Pancreas (tissue), 10 donors: ENCODE measurements at places on chromosomes 16 and 17.
A peak's percentile ranks its signal among the peaks of the same experiment; 100 is the strongest.

GRCh38 chr17:49548051-49548505, 27.6 kb upstream of the NXPH3 start:
- no peak for DNase-seq

- DNase-seq: no peak
These were observed 6.3 kb upstream of the XPO6 start for GRCh38 chr16:28218109-28218508.

GRCh38 chr16:54066451-54067105, 220.0 kb downstream of the IRX3 start:
- no peak for DNase-seq

DNA sequence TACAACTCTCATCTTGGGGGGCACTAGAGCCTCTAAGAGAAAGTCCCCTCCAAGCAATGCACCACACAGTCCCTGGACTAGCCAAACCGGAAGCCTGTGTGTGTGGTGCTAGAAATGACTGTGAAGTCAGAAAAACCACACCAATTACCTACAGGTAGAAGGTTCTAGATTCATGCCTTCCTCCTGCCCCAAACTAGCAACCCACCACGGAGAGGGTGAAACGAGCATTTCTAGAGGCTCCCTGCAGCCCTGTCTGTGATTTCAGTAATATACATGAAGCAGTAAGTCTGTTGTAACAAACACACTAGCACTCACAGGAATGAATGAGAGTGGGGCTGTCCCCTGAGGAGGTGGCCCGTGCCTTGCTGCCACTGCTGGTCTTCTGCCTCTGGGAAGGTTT, 13.6 kb downstream of the ZFHX3 start:
- DNase-seq: no peak

- no peak for DNase-seq
These were observed 457.0 kb upstream of the CDH5 start for GRCh38 chr16:65909310-65910050.

- DNase-seq: no peak
These were observed 11.6 kb upstream of the CMIP start for GRCh38 chr16:81432937-81433557.

DNA sequence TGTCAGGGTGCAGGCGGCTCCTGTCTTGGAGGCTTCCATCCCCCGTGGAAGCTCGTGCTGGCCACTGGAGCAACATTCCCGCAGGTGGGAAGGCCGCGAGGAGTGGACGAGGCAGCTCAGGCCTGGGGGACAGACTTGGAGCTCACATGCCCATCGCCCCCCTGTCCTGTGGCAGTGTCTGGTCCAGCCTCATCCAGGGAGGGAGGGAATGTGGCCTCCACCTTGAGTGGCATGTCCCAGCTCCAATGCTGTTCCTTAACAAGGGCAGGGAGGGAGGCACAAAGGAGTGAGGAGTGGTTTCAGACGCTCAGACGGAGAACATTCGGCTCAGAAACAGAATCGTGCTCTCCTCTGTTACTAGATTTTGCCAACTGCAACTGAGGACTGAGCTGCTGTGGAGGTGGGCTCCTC, 159.4 kb upstream of the CHMP6 start:
- DNase-seq: no peak

GRCh38 chr17:42571435-42572225, 4.7 kb downstream of the MLX start:
- peak; percentile 73 for DNase-seq

DNA sequence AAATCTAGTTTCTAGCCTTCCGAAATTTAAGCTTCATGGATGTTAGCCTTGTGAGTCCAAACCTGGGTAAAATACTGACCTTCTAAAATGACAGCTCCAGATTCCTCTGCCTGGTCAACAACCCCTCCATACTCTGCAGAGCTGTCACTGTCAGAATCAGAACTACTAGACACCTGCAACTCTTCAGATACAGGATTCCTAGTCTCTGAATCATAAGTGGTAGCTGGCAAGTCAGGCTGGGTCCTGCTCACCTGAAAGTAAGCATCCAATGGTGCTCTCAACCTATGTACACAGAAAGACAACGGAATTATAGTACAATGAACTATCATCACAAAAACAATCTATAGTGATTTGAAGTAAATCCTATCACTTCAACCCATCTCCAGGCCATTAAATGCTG, 14.8 kb downstream of the RFWD3 start:
- DNase-seq: no peak

DNA sequence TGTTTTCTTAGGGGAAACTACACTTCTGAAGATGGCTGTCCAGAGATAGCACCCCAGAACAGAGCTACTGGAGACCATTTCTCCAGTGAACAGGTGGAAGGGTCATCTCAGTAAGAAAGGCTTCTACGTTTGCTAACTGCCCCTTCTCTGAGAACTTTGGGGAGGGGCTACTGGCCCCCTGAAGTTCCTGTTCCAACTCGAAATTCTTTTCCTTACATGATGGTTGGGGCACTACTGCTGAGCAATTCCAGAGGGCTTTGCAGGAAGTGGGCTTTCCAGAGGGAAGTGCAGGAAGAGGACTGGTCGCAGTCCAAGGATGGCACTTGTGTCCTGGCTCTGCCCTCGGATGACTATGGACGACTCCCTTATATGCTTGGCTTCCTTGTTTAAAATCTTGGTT, 31.2 kb downstream of the TOM1L2 start:
- no peak for DNase-seq

- DNase-seq: no peak
These were observed 988 bp upstream of the IL21R start for GRCh38 chr16:27400751-27401620.

- no peak for DNase-seq
These were observed 66.3 kb upstream of the CDH8 start for GRCh38 chr16:62102588-62102987.

- peak; percentile 79 for DNase-seq
These were observed 15.7 kb downstream of the GJD3 start for GRCh38 chr17:40348562-40349476.

GRCh38 chr16:81483970-81484595, 39.5 kb downstream of the CMIP start:
- no peak for DNase-seq
